ENCODE measurements at places on chromosomes 13 and 19.

GRCh38 chr19:18225355-18225701 is 910 bp downstream of the PDE4C start:
- DNase-seq, result no peak

- no peak for DNase-seq
Observed at GRCh38 chr19:46049597-46049996, 8.8 kb upstream of the IGFL4 start.

DNA sequence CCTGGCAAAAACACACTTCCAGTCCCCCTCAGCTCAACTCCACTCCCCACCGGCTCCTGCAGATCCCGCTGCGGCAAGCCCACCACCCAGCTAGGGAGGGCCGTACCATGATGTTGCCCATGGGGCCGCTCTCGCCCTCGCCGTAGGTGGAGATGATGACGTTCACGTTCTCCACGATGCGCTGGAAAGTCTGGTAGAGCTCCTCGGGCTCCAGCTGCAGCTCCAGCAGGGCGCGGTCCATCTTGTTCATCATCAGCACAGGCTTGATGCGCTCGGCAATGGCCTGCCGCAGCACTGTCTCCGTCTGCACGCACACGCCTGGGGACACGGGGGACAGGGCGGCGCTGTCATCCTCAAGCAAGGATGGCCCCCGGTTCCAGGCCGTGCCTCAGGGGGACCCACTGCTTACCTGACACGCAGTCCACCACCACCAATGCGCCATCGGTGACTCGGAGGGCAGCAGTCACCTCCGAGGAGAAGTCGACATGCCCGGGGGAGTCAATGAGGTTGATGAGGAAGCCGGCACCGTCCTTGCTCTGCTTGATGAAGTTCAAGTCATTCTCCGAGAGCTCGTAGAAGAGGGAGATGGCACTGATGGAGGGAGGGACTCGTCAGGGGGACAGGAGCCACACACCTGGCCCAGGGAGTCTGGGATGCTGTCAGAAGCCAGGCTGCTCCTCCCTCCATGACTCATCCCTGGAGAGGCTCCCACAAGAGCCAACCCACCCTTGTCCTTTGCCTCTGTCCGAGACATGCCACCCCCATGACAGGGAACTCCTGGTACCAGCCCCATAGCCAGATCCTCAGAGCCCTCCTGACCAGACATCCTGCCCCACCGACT is 2.3 kb downstream of the EEF2 start:
- no peak for DNase-seq

DNA sequence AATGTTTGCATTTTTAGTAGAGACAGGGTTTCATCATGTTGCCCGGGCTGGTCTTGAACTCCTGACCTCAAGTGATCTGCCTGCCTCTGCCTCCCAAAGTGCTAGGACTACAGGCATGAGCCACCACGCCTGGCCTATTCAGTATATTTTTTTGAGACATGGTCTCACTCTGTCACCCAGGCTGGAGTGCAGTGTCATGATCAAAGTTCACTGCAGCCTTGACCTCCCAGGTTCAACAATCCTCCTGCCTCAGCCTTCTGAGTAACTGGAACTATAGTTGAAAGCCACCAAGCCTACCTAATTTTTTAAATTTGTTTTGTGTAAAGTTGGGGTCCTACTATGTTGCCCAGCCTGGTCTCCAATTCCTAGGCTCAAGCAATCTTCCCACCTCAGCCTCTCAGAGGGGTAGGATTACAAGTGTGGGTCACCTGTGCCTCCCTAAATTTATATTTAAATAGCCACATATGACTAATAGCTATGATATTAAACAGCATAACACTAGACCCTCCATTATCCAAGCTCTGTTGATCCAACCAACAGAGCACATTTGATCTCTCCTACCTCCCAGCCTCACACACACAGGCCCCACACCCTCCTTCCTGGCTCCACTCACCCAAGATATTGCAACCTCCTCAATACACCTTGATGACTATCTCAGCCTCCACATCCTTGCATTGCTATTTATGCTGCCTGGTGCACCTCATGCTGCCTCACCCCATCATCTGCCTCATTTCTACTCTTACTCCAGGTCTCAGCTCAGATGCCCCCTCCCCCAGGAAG is 2.1 kb upstream of the CEACAM19 start:
- no peak for DNase-seq

DNA sequence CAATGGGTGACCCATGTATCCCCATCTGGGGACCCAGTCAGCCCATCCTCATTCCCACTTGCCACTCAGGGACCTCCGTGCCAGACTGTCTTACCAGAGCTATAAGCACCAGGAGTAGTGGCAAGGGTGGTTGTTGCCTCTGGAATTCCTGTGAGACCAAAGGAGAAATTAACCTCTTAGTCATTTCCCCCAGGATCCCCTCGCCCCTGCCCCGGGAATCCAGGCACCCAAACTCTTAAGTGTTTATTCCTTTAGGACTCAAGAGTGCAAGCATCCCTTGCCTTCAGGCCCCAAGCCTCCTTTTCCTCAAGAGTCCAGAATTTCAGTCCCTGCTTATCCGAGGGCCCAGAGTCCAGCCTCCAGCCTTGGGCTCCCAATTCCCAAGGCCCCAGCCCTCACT is 9.2 kb downstream of the NTN5 start:
- no peak for DNase-seq

GRCh38 chr19:6687114-6687513 is 17.2 kb upstream of the TNFSF14 start:
- no peak for DNase-seq

- no peak for DNase-seq
Observed at GRCh38 chr13:111382877-111383276, 62.4 kb downstream of the TEX29 start.

DNA sequence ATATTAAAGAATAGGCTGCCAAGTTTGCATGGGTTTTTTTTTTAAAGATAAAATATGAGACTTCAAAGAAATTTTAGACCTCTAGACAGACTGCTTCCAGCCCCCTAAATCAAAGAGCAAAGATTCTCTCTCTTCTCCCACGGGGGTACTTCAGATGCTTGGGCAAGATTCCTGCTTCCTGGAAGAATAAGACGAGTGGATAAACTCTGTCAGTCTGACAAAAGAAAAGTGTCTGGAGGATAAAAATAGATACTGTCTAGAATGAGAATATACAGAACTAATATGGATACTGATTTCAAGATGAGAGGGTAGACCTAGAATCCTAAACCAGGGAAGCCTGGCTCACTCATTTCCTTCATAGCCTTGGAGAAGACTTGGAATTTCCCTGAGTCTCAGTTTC is 435.1 kb downstream of the FOXO1 start:
- DNase-seq, result no peak

DNA sequence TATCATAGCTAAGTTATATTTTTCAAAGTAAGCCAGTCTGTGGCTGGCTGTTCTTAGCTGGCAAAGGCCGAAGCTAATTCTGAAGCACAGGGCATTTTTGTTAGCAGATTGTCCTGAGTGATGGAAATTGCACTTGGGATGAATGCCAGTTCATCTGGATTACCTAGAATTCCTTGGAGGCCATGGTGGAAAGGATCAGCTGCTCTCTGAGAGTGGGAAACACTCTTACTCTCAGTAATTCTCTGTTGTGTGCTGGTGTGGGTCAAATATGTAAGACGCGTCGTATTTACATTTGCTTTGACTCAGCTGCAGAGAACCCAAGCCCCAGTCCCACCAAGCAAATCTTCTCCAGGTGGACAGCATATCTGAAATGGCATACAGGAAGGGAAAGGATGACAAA is 60.7 kb upstream of the C1QTNF9B start:
- DNase-seq, result no peak

DNA sequence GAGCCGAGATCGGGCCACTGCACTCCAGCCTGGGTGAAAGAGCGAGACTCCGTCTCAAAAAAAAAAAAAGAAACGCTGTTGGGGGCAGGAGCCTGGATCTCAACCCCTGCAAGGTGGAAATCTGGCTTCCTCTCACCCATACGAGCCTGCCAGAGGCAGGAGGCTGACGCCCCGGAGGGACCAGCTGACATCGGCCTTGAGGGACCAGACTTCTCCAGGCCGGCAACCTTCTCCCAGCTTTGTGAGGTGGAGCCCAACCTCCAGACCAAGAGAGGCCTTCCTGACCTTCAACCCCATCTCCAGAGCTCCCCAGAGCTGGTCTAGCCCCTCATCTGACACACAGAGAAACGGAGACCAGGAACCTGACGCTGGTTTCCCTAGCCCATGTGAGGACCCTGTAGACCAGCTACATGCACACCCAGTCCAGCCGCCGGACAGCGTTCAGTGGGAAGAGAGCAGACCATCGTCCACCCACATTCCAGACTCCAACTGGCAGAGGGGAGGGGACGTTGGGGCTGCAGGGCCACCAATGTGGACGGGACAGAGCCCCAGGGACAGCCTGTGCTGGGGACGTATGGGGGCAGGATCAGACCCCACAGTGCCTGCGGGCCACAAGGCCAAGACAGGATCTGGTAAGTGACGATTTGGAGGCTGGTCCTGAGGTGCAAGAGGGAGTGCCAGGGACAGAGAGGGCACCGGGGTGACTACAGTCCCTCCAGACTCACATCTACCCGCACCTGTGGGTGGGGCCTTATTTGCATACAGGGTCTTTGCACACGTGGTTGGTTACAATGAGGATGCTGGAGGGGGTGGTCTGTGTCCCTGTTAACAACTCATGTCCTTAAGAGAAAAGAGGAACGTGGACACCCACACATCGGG is 11.4 kb downstream of the SBNO2 start:
- DNase-seq, result no peak

GRCh38 chr13:97242755-97243497 is 20.8 kb downstream of the MBNL2 start:
- DNase-seq, result no peak

DNA sequence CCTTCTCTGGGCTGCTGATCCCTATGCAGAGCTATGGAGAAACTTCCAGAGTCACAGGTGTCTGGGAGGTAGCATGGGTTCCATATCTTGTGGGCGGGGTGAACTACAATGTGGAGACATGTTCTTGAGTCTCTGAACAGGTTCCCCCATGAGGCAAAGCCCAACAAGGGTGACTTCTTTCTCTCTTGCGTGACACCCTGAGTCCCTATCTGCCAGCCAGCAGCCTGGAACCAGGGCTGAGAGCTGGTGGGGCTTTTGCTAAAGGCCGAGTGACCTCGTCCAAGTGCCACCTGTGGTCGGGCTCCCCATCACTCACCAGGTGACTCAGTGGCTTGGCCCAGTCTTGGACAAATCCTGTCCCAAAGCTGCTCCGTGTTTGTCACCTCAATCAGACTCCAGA is 88.0 kb upstream of the ZNF536 start:
- no peak for DNase-seq

GRCh38 chr13:31261241-31261640 is 61.5 kb downstream of the B3GLCT start:
- DNase-seq, result no peak

GRCh38 chr13:98941536-98941935 is 36.3 kb downstream of the DOCK9 start:
- no peak for DNase-seq

- peak; percentile 76 for DNase-seq
Observed at GRCh38 chr19:1862424-1863327, 703 bp downstream of the KLF16 start.

DNA sequence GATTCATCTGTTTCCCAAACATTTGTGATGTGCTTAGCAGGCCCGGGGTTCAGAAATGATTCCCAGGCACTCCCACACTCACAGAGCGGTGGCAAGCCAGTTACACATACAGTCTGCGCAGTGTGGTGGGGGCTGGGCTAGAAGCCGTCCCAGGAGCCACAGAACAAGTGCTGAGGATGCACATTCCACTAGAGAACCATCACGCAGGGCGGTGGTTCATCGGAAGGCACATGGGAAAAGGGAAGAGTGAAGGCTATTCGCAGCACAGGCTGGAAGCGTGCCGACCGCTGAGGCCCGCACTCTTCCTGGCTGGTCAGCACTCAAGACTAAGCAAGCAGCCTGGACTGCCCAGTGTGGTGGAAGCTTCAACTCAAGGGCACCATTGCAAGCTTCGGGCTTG is 126.3 kb upstream of the SLC7A1 start:
- DNase-seq, result no peak

- no peak for DNase-seq
Observed at GRCh38 chr13:44903574-44903985, 85.7 kb downstream of the NUFIP1 start.

GRCh38 chr13:44955406-44955805 is 33.9 kb downstream of the NUFIP1 start:
- DNase-seq, result no peak

DNA sequence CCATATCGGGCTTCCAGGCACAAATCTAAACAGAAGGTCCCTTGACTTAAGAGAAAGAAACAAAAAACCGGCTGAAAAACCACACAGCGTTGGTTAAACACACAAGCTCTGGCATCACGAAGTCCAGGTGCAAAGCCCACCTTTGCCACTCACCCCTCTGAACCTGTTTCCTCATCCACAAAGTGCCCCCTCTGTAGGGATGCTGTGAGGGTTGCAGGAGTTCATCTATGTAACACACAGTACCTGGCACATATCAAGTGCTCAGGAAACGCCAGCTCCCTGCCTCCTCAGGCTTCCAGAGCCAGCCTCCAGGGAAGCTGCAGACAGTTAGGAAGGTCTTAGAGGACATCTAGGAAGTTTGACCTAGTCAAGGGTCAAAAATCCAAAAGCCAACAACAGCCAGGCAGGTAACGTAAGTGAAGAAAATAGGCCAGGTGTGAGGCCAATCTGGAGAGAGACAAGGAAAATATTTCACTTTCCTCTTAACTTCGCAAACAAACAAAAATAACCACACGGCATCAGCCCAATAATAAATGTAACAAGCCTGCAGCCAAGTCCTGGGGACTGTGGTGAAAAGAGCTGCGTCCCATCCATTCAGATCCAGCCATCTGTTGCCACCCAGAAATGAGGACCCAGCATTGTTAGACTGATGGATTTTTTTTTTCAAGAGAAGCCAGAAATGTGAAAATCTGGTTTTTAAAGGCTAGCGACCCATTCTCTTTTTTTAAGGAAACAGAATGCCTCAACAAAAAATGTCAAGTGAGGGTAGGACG is 10.0 kb downstream of the KDELR1 start:
- DNase-seq, result no peak

DNA sequence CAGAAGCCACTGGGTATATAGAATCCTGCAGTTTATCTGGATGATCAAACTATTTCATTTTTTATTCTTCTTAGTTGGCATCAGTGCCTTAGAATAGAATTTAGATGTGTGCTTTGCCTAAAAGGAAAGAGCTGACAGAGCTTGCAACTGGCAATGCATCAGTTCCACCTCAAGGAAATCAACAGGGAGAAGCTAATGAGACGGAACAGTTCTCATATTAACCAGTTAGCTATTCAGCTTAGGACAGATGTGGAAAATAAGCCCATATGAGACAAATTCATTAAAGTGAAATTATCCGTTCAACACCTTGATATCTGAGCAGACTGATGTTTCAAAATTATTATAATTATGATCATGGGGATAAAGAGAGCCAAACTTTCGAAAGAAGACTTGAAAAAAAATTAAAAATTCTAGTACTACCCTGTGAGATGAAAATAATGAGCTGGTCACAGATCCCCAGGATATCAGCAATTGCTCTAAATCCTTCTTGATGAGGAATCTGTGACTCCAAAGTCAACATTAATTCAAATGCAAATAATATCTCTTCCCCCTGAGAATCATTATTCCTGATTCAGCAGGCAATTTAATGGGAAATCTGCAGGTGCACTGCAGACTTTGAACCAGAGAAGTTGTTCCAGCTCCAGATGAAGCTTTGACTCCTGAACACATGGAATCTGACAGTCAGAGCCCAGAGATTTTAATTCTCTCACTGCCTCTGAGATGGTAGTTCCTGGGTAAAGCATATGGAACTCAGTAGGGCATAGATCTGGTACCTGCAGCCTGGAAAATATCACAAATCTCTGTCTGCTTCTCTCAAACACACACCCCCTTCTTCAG is 486.8 kb downstream of the FOXO1 start:
- no peak for DNase-seq

GRCh38 chr19:12052497-12053169 is at the start of gene ZNF878:
ZNF878 (minus strand) TSS chr19:12052961; CDS start chr19:12052801, 160 bp downstream.
- DNase-seq, result peak; percentile 32

All from naive thymus-derived CD8-positive, alpha-beta T cell (primary cell).